ENCODE measurements at places on chromosomes 16 and 17.
A peak's percentile ranks its signal among the peaks of the same experiment; 100 is the strongest.

GRCh38 chr16:88706229-88706964, at the start of the genes CTU2 and RNF166:
TSS of gene CTU2 (plus strand) at chr16:88706503. CDS start at chr16:88706531, 28 bp downstream.
TSS of gene RNF166 (minus strand) at chr16:88706408. CDS start at chr16:88706325, 83 bp downstream.
- DNase-seq: peak; percentile 89

DNA sequence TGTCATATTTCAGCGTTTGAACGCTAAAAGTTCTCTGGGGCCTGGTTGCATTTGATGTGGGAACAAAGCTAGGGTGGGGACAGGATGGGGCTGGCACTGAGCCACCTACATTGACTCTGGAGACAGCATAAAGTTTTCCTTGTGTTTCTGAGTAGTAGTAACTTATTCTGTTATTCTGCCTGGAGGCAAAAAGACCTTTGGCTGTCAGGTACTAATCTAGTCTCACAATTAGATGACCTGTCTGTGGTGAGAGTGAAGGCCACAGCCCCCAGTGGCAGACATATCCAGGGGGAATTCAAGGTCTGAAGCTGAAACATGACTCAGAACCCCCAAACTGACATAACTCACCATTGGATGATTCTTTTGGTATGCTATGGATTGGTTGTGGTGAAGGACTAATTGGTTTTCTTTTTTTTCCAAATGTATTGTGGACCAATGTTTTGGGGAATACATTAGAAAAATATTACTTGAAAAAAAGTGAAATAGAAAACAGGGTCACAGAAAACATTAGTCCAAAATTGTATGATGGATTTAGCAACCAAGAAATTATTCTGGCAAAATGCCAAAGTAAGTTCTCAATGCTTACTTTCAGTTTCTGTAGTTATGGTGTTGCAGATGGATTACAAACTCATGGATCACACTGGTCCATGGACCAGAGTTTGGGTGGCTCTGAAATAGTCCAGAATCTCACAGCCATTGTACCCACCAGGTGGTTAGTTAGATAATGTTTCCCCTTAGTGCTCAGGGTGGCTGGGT, 10.5 kb upstream of the SALL1 start:
- DNase-seq: peak; percentile 46

DNA sequence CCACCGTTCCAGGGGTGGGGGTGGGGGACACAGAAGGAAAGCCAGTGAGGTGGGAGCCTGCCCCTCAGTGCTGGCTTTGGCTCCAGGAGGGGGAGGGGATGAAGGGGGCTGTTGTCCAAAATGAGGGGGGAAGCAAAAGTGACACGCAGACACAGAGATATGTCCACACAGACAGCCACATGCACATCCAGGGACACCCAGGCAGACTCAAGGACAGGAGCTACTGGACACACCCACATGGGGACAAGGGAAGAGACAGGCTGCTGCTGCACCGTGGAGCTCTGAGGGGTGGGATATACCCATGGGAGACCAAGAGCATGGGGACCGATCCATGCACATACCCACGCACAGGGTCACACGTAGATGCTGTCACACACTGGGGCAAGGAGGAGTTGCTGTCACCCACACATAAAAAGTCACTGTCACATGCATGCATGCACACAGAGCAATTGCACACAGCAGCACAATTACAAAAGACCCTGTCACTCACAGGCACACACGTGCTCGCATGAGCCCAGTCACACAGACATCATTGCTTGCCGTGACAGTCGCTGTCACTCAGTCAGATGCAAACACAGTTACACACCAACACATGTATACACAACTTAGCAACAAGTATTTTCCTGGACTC, 1.3 kb downstream of the THRA start:
- DNase-seq: no peak

- no peak for DNase-seq
Measured at GRCh38 chr17:79808763-79809529, 12.1 kb upstream of the CBX8 start.

DNA sequence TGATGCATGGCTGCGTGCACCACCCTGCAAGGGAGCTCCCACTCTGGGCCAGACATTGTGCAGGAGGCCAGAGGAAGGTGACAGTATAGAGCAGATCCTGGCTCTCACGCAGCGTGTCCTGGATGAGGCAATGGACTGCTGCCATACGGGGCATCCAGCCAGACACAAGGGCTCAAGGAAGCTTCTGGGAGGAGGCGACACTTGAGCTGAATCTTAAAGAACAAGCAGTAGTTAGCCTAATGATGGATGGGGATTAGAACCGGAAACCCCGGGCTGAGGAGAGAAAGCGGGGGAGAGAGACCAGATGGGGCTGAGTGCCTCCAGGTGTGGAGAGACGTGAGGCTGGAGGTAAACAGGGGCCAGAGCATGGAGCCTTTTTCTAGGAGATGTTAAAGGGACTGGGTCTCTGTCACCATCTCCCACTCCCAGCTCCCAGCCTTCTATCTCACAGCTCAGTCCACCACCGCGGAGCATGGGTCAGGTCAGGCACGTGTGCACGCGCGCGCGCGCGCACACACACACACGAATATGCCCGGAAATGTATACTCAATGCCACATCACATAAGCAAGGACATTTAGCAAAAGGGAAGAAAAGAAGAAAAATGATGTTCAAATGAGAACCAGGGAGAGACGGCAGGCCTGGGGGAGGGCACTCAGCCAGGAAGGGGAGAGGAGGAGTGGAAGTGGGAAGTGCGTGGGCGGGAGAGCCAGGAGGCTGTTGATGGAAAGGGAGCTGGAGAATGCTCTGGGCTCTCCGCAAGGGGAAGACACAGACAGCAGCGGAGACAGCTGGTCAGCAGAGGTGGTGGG, 46.3 kb downstream of the CCDC42 start:
- peak; percentile 79 for DNase-seq

GRCh38 chr17:74597069-74597790, 5.1 kb upstream of the CD300LD start:
- DNase-seq: no peak

- DNase-seq: no peak
Measured at GRCh38 chr17:79954281-79955166, 81.1 kb downstream of the TBC1D16 start.
